Stimulated activated CD8-positive, alpha-beta memory T cell treated with anti-CD3 and anti-CD28 coated beads, Interleukin-2, amount 100 ng/mL, for 48 hours (primary cell): ENCODE measurements at places on chromosomes 2 and 18.

DNA sequence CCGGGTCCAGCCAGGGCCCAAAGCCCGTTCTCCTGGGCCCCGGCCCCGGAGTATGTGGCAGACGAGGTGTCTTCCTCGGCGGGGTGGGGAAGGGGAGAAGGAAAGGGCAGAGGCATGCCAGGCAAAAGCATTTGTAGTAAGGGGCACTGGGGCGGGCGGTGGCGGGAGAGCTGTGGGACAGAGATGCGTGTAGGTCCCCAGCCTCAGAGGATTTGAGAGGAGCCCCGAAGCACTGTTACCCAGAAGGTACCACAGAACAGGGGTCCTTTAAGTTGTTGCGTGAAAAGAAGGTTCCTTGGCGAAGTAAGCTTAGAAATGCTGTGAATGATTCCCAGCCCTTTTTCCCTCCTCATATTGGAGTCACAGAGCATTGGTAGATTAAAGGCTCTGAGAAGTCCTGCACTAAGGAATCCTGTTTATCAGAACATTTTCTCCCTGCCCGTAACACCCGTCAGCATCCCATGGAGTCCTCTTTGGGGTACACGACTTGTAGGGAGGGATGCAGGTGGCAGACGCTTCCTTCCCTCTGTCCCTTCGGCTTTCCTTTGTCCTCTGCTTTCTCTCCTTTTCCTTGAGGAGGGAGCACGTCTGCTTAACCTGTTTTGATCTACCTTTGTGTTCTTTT, 12.5 kb downstream of the GAREM2 start:
- no peak for DNase-seq

GRCh38 chr2:174014699-174015070, 49.5 kb upstream of the SP3 start:
- DNase-seq = no peak

DNA sequence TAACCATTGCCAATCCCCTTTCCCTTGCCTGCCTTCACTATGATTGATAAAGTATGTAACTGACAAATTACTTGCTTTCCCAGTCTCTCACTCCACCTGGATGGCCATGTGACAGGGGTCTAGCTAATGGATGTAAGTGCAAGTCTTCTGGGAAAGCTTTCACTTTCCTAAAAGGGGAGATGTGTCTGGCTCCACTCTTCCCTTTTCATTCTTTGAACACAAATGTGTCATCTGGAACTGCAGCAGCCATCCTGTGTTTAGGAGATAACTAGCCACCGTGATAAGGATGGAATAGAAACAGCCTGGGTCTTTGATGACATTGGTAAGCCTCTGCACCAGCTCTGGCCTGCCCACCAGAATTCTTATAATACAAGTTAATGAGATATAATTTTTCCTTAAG, 38.2 kb downstream of the SNRPD1 start:
- no peak for DNase-seq

DNA sequence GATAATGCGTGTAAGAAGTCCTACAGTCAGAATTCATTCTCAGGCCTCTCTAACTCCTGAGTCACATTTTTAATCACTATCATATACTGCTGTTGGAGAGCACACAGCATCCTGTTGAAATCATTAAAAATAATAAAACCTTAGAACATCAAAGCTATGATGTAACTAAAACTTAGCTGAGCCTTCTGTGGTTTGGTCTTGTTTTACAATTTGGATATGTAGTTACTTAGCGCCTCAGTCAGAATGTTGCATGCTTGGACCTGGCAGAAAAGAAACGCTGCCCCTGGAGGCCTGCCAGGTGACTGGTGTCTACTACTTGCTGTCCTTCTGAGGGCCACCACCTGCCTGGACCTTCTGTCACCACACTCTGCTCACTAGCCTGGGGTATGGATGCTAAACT, 261.1 kb upstream of the RASGRP3 start:
- DNase-seq = no peak

DNA sequence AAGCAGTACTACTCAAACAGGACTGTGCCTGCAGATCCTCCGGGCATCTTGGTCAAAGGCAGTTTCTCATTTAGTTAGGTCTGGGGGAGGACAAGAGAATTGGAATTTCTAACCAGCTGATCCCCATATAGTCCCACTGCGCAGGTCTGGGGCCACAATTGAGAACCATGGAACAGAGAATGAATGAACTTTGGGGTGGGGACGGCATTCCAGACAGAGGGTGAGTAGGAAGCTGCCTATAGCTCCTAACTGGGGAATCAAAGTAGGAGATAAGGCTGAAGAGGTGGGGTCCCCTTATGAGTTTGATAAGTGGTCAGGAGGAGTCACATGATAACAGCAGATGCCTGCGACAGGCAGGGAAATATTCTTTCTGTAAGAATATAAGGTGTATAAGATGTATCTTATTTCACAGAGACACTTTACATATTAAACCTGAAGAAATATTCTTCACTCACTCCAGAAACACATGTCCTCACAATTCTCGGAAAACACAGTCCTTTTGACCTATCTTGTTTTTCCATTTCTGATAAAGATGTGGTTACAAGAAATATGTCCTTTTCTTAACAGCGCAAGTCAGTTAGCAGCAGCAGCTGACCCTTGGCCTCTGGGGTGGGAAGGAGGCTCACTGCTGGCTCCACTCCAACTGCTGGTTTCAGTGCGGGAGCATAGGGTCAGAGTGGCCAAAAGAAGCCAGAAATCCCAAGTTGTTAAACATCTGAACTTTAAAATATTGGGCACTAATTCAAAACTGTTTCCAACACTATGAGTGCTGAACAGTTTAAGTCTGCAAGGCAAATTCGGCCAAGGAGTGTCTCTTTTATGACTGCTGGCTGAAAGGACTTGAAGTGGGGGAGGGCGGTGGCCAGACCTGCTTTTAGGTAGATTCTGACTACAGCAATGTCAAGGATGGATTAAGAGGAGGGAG, 12.6 kb upstream of the TMEM214 start:
- DNase-seq = no peak

DNA sequence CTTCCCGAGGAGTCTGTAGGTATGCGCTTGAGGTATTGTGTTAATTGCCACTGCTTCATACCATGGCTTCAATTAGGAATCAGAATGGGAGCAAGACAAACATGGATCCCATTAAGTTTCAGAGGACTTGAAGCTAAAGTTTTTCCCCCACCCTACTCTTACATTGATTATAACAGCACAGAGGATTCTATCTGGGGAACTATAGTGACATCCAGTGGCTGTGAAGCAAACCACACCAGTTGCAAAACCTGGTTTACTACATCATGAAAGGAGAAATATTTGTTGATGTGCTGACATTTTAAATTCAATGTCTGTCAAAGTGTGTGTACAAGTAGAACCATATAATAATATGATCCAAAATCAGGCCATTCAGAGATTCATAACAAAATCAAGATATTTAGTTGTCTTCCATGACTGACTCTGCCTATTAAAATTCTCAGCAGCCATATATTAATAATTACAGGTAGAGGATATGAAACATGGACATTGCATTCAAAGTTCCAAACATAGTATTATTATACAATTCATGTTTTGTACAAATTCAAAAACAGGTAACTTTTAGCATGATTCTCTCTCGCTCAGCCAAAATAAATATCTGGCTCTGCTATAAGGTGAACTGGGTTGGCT, 82.9 kb downstream of the GRB14 start:
- DNase-seq = no peak

DNA sequence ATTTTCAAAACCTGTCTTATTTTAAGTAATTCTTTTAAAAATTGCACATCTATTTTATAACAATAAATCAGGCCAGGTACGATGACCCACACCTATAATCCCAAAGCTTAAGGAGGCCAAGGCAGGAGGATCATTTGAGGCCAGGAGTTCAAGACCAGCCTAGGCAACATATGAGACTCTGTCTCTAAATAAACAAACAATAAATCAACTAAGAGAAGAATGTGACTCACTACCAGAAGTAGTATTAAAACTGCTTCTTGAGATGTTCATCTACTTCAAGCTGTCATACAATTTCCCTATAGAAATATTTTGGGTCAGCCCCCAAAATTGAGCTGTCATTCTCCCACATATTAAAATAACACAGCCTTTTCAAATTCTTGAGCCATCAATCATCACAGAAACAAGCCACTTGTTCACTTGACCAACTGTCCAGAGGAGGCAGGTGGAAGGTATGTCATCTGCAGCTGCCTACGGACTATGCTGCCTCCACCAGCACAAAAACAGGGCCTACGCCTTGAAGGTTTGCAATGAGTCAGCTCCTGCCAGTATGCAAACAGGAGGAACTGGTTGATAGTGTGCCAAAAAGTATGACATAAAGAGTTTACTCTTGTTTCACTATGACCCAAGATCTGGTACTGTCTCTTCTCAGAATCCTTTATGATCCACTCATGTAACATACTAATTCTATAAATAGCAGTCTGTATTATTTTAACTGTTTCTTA, 33.6 kb downstream of the KIDINS220 start:
- peak; percentile 3 for DNase-seq

- no peak for DNase-seq
These were observed 90.1 kb downstream of the ACVR1 start for GRCh38 chr2:157785866-157786662.
